ENCODE measurements at places on chromosomes 5 and 9.
A peak's percentile ranks its signal among the peaks of the same experiment; 100 is the strongest.

- DNase-seq: peak; percentile 41
These were observed 2.5 kb downstream of the PTGES2 start for GRCh38 chr9:128124873-128125579.

GRCh38 chr5:152125661-152126205 is 201.1 kb upstream of the GLRA1 start:
- no peak for DNase-seq

GRCh38 chr9:137626464-137626863 is 7.7 kb downstream of the EHMT1 start:
- DNase-seq: no peak

- DNase-seq: no peak
These were observed 53.2 kb downstream of the ZNF474 start for GRCh38 chr5:122182491-122182921.

GRCh38 chr5:119327018-119327417 is 28.8 kb upstream of the TNFAIP8 start:
- no peak for DNase-seq

GRCh38 chr5:122770477-122770876 is 4.4 kb upstream of the SNX2 start:
- no peak for DNase-seq

DNA sequence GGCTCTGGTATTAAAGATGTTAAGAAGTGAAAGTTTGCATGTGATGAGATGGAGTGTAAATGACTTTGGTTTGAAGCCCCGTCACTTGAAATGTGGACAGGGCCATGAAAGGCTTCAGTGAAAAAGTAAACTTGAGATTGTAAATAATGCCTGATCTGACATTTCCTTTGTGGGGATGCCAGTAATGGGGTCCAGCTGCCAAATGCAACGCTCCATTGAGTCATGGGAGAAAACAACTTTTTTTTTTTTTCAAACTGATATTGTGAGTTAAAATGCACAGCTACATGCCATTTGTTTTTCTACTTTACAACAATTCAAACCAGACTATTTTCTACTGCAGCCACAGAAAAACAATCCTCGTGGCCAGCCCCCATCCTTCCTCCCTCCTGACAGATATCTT is 327.0 kb upstream of the TNC start:
- DNase-seq: no peak

DNA sequence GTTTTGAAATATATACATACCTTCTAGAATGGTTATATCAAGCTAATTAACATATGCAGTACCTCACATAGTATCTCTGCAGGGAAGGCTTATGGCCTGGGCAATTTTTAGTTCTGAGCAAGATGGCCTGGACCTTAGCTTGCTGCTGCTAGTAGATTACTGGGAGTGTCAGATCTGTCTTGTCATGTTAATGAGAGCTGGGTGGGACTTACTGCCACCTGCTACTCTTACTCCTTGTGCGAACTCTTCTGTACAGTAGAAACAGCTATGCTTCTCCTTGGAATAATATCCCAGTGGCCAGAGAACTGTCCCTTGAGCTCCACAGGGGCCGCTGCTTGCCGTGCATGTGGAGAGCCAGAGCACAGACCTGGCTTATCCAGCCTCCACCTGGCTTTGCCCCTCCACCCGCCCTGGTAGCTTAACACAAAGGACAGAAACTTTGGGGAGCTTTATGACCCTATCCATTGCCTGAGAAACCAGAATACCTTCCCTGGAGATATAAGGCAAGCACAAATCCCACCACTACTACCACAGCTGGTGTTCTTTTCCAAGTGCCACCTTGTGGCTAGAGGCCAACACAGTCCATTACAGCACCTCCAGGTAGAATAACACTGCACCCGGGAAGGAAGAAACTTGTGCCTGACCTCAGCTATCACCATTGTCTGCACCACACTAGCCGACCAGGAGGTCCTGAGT is 74.4 kb upstream of the RUSC2 start:
- DNase-seq: no peak
